ENCODE measurements at places on chromosomes 7 and 10.

GRCh38 chr7:141103847-141104429 lies 30.1 kb downstream of the TMEM178B start:
- DNase-seq: no peak

DNA sequence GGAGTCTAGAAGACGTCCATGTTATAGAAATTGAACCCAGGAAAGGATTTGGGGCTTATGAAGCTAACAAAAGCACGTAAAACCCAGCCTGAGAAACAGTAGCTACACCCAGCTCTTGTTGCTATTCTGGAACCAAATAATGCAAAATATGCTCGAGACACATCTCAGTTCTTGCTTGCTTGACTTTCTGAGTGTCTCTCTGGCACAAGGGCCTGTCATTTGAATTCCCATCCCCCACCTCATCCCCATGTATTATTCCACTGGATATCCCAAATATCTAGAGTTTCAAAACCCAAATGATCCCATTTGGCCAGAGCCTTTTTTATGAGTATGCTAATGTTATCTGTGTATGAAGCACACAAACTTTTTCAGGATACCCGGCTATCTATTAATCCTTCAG lies 48.2 kb upstream of the AGBL3 start:
- no peak for DNase-seq

DNA sequence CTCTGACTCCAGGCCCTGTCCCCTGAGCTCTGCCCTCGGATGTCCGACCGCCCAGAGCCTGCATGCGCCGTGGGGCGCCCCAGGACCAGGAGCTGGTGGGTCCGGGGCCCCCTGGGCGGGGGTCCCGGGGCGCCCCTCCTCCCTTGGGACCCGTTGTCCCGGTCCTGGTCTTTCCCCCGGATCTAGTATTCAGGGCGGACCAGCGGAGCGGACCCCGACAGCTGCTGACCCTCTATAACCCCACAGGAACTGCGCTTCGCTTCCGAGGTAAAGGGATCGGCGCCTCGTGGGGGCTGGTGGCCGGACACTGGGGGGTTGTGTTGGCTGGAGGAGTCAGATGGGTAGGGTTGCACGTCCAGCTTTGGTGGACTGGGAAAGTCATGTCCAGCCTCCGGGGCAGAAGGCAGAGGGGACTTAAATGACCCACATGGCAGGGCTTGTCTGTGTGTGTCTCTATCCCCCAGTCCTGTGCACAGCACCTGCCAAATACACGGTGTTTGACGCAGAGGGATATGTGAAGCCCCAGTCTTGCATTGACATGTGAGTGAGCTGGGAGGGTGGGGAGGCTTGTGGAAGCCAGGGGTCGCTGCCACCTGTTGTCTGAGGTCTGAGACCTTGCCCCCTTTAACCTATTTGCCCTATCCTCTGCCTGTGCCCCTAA lies 520 bp downstream of the MOSPD3 start:
- DNase-seq: no peak

DNA sequence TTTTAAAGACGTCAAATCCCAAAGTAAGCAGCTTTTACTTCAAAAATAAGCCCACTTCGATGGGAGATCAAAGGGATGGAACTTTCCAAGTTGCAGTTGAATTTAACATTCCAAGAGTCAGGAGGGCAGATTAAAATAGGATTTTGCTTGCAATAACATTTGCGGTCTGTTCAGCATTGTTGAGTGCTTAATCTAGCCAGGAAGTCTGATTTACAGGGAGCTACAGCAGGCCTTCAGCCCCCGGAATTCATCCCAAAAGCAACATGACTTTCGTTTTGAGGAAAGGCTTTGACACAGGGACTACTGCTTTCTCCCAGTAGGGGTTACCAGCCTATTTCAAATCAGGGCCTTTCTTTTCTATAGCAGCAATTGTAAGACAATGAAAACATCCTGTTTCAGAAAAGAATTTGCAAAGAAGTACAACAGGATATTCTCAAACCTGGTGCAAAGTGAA lies 279.6 kb upstream of the PITRM1 start:
- DNase-seq: no peak

DNA sequence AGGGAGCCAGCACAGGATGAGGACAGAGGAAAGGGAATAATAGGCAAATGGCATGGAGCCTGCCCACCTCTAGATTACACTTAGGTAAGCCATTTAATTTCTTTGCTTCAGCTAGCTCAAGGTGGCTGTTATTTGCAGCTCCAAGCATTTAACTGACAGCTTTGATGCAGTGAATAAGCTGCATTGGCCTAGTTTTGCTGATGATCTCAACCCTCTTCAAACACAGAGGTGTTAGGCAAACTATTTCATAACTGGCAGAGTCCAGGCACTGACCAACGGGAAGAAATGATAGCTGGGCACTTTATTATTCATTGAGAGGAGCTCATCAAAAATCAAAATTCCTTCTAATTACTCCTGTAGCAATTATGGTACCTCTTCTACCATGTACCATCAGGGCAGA lies 317.4 kb downstream of the BMPER start:
- no peak for DNase-seq

DNA sequence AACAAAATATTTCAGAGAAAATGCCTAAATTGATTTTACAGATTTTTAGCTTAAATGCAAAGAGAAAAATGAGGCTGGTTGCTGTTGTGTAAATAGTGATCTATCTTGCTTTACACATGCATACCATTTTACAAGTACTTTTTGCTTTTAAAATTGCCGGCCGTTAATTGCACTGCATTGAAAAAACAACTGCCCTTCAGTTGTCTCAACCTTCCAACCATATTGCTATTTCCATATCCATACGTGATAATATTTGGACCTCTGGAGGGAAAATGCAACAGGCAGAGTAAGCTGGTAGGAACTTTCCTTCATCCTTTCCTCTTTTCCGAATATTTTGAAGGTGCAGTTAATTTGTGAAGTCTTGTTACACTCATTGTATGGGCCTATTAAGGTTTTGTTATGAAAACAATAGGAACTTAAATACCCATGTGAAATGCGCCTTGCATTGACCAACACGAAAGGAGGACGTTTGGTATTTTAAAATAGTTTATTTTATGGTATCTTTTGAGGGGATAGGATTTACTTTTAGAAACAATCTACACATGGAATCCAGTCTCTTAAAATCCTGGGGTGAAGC lies 11.3 kb downstream of the BMI1 start:
- DNase-seq: no peak

GRCh38 chr10:481628-482027 lies 207.8 kb downstream of the DIP2C start:
- no peak for DNase-seq

- DNase-seq: no peak
These were observed 43.8 kb downstream of the NEBL start for GRCh38 chr10:20853276-20853675.

GRCh38 chr7:41529831-41530230 lies 173.1 kb downstream of the INHBA start:
- no peak for DNase-seq

- no peak for DNase-seq
These were observed 413.6 kb upstream of the PCDH15 start for GRCh38 chr10:55214608-55215007.

DNA sequence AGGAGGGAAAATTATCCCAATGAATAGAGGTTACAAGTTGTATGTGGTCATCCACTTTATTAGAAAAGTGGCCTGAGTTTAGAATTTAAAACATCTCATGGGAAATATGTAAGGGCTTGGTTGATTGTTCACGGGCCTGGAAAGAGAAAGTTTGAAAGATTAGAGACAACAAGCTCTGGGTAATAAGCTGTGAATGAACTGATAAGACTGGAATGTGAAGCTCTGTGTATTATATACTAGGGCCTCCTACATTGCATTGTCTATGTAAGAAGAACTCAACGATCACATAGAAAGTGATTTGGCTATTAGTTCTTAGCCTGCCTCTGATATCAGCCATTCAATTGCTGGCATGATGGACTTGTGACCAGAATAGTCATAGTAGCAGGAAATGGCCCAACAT lies 199.2 kb upstream of the MAGI2 start:
- no peak for DNase-seq

DNA sequence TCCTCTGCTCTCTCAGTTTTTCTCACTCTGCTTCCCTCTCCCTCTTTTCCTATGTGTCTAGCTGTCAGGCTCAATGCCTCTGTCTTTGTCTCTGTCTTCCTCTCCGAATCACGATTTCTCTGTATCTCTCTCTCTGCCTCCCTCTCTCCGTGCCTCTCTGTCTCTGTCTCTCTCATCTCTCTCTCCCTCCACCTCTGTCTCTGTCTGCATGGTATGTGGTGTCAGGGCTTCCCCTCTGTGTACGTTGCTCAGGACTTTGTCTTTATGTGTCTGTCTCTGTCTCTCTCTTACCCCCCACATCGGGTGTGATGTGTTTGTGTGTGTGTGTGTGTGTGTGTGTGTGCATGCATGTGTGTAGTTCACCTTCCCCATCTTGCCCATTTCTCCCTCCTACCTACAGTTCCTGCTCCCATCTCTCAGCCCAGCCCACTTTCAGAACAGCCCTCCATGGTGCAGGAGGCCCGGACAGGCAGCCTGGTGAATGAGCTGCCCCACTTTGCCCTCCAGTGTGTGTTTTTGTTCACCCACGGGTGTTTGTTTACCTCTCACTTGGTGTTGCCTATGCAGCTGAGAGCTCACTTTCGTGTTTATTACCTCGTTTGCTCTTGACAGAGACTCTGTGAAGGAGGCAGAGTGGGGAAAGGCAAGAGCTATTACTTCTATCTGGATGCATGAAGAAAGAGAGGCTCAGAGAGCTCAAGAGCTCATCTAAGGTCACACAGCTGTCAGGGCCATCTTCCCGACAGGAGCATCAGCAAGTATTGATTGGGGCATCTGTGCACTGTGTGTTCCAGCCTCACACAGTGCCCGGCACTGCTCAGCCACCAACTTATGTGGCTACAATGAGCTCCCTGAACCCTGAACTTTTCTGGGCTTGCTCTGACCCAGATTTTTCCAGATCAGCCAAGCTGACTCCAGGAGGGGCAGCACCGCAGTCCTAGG lies 163.5 kb upstream of the ZMIZ1 start:
- DNase-seq: no peak

- DNase-seq: no peak
These were observed 208.6 kb downstream of the ADAM12 start for GRCh38 chr10:126179637-126180036.

DNA sequence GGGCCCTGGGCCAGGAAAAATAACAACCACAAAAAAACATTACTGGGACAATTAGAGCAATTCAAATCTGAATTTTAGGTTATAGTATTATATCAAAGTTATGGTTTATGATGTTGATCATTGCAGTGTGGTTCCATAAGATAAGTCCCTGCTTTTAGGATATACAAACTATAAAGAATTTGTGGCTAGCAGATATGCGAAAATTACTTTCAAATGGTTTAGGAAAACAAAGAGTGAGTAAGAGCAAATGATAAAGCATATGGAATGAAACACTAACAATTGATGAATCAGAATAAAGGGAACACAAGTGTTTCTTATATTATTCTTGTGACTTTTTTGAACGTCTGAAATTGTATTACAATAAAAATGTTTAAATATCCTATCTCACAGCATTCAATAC lies 64.4 kb upstream of the HECTD2 start:
- no peak for DNase-seq

DNA sequence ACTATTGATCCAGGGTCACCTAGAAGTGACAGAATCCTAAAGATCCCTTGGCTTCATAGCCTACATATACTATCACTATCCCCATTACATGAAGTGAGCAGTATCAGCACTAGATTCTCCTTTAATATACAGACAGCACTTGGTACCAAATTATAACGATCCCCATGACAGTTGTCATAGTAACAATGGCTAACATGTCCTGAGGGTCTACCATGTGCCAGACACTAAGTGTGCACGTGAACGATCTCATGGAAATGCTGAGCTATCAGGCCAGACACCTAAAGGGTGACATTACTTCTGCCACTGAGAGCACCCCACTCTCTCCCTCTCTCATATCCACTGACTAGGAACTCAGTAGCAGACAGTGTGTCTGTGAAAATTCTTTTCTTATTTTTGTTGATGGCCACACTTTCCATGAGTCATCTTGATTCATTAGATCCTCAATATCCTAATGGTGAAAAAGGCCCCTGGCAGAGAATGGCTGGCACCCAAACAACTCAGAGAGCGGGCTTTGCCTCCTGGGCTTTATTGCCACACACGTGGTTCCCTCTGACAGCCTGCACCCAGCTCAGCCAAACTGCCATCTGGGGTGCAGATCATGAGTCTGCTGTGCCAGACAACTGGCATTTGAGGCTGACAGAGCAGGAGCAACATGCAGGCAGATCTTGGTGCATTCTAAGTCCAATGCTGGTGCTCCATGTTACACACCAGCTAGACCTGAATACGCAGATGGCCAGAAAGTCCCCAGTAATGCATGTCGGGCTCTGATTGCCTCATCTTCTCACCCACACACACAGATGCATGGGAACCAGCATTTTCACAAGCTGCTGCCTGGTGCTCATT lies 176.3 kb downstream of the DGKI start:
- DNase-seq: no peak

- no peak for DNase-seq
These were observed 58.1 kb downstream of the FHIP2A start for GRCh38 chr10:114879541-114880158.

DNA sequence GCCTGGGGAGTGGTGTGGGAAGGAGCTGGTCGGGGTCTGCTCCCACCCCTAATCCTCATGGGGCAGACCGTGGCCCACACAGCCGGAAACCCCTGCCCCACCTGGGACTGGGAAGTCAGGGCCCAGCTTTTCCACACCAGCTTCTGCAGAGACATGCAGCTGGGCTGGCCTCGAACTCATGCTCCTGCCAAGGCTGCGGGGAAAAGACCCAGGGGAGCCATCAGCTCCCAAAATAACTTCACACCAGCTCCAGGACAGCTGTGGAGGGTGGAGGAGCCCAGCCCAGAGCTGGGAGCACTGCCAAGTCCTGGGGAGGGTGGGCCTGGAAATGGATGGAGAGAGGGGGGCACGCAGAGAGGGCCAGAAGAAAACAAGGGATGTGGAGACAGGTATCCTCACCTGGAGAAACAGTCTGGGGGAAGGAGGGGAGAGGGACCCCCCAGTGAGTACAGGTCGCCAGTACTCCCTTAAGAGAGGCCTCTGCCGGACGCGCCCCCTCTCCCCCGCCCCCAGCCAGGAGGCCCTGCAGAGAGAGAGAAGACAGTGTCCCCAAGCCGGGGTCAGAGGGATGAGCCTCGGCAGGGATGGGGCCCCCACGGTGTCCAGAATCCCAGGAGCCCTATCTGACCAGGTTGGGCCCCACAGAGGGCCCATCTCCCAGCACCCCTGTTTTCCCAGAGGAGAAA lies 11.5 kb upstream of the GRIFIN start:
- peak; percentile 79 for DNase-seq

- DNase-seq: no peak
These were observed 47.3 kb upstream of the PIK3AP1 start for GRCh38 chr10:96767611-96768010.

GRCh38 chr7:2150445-2150815 lies 82.3 kb downstream of the MAD1L1 start:
- no peak for DNase-seq

DNA sequence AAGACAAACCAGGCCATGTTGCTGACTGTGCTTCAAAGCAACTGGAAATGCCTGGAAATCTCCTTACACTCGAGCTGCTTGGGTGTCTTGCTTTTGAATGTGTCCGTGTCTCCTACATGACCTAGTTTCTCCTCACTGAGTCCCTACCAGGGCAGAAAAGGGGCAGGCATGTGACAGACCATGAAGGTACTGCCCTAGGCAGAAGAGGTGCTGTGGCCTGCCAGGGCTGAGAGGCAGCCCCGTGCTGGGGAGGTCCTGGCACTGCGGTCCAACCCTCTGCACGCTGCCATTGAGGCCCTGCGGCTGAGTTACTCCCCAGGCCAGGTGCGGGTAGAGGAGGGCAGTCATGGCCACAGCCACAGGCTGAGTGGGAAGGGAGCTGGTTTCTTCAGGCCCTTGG lies 159.3 kb downstream of the LYZL1 start:
- DNase-seq: no peak

Data from Right ventricle myocardium superior (tissue), 1 donor.